ENCODE measurements at places on chromosomes 7 and 10.
A peak's percentile ranks its signal among the peaks of the same experiment; 100 is the strongest.

- H3K4me3 ChIP-seq, result no peak overlapping the region
- no peaks in the 10 kb centered on the region for H3K27me3 ChIP-seq
- peaks cover 22% of the 10 kb centered on the region for H3K4me1 ChIP-seq
- no peaks in the 10 kb centered on the region for H3K36me3 ChIP-seq
- no peak for DNase-seq
- H3K27ac ChIP-seq, result no peak overlapping the region
These were observed 31.4 kb downstream of the RPA3 start for GRCh38 chr7:7686811-7687508.

GRCh38 chr10:48556713-48557112 lies 48.2 kb downstream of the ARHGAP22 start:
- H3K4me1 ChIP-seq, result no peaks in the 10 kb centered on the region
- H3K36me3 ChIP-seq, result no peaks in the 10 kb centered on the region
- H3K27me3 ChIP-seq, result no peaks in the 10 kb centered on the region
- no peak overlapping the region for H3K27ac ChIP-seq
- no peak overlapping the region for H3K4me3 ChIP-seq

GRCh38 chr7:156232931-156233705 lies 407.5 kb upstream of the RNF32 start:
- H3K36me3 ChIP-seq, result no peaks in the 10 kb centered on the region
- H3K27ac ChIP-seq, result no peak overlapping the region
- H3K4me3 ChIP-seq, result no peak overlapping the region
- H3K4me1 ChIP-seq, result no peaks in the 10 kb centered on the region
- no peak for DNase-seq
- no peaks in the 10 kb centered on the region for H3K27me3 ChIP-seq

DNA sequence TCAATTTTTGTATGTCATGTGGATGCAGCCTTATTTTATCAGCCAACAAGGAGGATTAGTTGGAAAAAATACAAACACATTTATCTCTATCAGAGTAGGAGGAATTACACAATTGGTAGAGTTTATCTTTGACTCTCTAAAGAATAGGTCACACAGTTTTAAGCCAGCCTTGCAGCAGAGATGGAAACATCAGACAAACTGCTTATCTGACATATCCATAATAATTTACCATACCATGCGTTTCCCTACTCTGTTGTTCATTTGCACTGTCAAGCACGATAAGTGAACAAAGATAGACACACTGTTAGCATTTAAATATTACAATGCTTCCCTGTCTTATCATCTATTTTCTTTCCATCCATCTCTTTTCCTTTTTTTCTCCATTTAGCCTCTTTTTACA lies 283.7 kb upstream of the SMIM30 start:
- H3K4me1 ChIP-seq, result no peaks in the 10 kb centered on the region
- no peak overlapping the region for H3K4me3 ChIP-seq
- no peak for DNase-seq
- H3K27ac ChIP-seq, result no peak overlapping the region

- H3K27ac ChIP-seq, result peak overlapping the region; percentile 10
- H3K36me3 ChIP-seq, result no peaks in the 10 kb centered on the region
- H3K27me3 ChIP-seq, result no peaks in the 10 kb centered on the region
- no peak for DNase-seq
- no peak overlapping the region for H3K4me3 ChIP-seq
These were observed 380.3 kb upstream of the LRGUK start for GRCh38 chr7:133746847-133747246.

- peaks cover 59% of the 10 kb centered on the region for H3K4me1 ChIP-seq
- no peak overlapping the region for H3K4me3 ChIP-seq
- H3K27me3 ChIP-seq, result no peaks in the 10 kb centered on the region
- no peak overlapping the region for H3K27ac ChIP-seq
- no peaks in the 10 kb centered on the region for H3K36me3 ChIP-seq
These were observed 158.3 kb upstream of the PRSS1 start for GRCh38 chr7:142590830-142591457.

GRCh38 chr7:27619492-27619891 lies 43.2 kb downstream of the HIBADH start:
- H3K4me1 ChIP-seq, result no peaks in the 10 kb centered on the region
- H3K27ac ChIP-seq, result no peak overlapping the region
- no peaks in the 10 kb centered on the region for H3K27me3 ChIP-seq
- H3K36me3 ChIP-seq, result no peaks in the 10 kb centered on the region

- H3K4me1 ChIP-seq, result no peaks in the 10 kb centered on the region
- H3K27ac ChIP-seq, result no peak overlapping the region
- no peak overlapping the region for H3K4me3 ChIP-seq
- H3K36me3 ChIP-seq, result no peaks in the 10 kb centered on the region
These were observed 184.7 kb upstream of the PRPS1L1 start for GRCh38 chr7:18212308-18212707.

DNA sequence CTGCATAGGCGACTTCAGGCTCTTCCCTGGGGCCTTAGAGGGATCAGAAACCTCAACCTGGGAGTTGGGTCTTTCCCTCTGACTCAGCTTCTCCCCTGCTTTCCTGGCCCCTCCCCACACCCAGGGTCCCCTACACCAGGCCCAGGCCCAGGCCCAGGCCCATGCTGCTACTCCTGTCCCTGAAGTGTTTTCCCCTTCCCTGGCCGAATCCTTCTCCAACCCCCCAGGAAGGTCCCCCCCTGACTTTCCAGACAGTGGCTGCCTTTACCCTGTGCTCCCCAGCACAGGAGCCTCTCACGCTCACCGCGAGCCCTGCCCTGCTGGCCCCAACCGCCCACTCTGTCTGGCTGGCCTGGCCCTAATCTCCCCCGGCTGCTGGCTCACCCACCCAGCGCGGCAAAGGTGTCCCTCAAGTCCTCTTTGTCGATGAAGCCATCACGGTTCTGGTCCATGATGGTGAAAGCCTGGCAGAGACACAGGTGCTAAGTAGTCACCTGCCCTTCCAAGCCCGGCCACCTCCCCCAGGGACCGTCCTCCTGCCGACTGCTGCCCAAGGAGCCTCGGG lies 6.4 kb downstream of the MYL10 start:
- H3K36me3 ChIP-seq, result no peaks in the 10 kb centered on the region
- no peak overlapping the region for H3K4me3 ChIP-seq
- no peaks in the 10 kb centered on the region for H3K27me3 ChIP-seq
- no peak overlapping the region for H3K27ac ChIP-seq
- H3K4me1 ChIP-seq, result no peaks in the 10 kb centered on the region
- no peak for DNase-seq

GRCh38 chr10:89283936-89284475 lies 17.8 kb upstream of the IFIT2 start:
- H3K36me3 ChIP-seq, result no peaks in the 10 kb centered on the region
- peak; percentile 58 for DNase-seq
- no peaks in the 10 kb centered on the region for H3K27me3 ChIP-seq
- no peak overlapping the region for H3K4me3 ChIP-seq
- H3K27ac ChIP-seq, result peak overlapping the region; percentile 74
- peaks cover 17% of the 10 kb centered on the region for H3K4me1 ChIP-seq

GRCh38 chr10:43576580-43576979 lies 2.2 kb upstream of the ZNF239 start:
- no peaks in the 10 kb centered on the region for H3K36me3 ChIP-seq
- H3K27me3 ChIP-seq, result no peaks in the 10 kb centered on the region
- H3K27ac ChIP-seq, result no peak overlapping the region
- H3K4me1 ChIP-seq, result peaks cover 16% of the 10 kb centered on the region

- no peaks in the 10 kb centered on the region for H3K36me3 ChIP-seq
- no peak for DNase-seq
- no peak overlapping the region for H3K4me3 ChIP-seq
- no peaks in the 10 kb centered on the region for H3K4me1 ChIP-seq
These were observed 724.6 kb upstream of the CELF2 start for GRCh38 chr10:10293041-10293440.

- no peak overlapping the region for H3K4me3 ChIP-seq
- H3K27ac ChIP-seq, result no peak overlapping the region
- no peaks in the 10 kb centered on the region for H3K4me1 ChIP-seq
- DNase-seq, result no peak
These were observed 196.8 kb upstream of the POT1 start for GRCh38 chr7:125126376-125126775.

DNA sequence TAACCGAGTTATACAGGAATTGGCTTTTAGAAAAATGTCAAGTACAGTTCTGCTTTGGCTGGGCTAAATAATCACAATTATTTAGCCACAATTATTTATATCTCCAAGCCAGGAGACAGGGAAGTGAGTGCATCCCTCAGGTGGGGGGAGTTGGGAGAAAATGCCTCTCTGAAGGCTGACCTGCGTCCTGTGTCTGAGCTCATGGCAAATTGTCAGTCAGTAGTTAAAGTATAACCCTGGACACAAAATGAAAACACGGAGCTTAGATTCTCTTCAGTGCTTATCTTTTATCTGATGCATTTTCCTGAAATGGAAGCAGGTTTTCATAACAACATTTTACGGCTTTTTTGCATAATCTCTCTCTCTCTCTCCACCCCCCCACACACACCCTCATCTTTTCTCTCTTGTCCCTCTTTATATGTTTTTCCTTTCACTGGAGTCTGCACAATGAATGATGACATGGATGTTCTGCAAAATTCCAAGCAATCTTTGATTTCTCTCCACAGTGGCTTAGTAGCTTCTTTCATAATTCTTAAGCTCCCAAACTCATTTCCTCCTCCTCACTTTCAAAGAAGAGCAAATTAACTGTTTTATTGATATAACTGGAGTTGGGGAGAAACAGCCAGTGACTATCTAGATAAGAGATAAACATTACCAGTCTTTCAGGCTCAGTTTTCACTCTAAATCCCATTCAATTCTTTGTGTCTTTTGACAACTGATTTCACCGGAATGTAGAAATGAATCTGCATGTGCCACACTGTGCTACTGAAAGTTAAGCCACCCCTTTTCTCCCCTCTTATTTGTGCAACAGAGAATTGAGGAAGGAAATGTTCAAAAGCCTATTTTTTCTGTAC lies 521.4 kb upstream of the GHITM start:
- no peak for DNase-seq
- no peak overlapping the region for H3K4me3 ChIP-seq
- no peaks in the 10 kb centered on the region for H3K36me3 ChIP-seq
- no peak overlapping the region for H3K27ac ChIP-seq
- no peaks in the 10 kb centered on the region for H3K4me1 ChIP-seq
- H3K27me3 ChIP-seq, result no peaks in the 10 kb centered on the region

DNA sequence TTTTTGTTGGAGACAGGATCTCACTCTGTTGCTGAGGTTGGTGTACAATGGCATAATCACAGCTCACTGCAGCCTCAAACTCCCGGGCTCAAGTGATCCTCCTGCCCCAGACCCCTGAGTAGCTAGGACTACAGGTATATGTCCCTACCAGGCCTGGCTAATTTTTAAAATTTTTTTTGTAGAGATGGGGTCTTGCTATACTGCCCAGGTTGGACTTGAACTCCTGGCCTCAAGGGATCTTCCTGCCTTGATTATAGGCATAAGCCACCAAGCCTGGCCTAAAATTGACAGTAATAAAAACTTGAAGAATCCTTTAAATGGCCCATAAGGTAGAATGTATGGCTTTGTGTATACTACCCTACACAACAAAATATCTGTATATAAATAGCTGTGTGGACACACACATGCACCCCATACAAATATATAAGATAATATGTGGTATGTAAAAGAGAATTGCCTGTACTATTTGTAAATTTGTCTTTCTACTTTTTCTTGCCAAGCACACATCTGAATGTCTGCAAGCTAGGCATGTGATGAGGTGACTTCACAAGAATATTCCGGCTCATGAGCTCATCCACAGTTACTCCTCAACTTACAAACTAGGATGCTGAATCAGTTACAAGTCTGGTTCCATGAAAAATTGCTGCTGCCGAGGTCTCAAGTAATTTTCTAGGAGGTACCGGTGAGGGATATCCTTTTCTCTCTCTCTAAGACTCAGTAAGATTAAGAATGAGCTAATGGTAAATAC lies 26.6 kb downstream of the POLR3A start:
- H3K4me1 ChIP-seq, result no peaks in the 10 kb centered on the region
- H3K27me3 ChIP-seq, result no peaks in the 10 kb centered on the region

DNA sequence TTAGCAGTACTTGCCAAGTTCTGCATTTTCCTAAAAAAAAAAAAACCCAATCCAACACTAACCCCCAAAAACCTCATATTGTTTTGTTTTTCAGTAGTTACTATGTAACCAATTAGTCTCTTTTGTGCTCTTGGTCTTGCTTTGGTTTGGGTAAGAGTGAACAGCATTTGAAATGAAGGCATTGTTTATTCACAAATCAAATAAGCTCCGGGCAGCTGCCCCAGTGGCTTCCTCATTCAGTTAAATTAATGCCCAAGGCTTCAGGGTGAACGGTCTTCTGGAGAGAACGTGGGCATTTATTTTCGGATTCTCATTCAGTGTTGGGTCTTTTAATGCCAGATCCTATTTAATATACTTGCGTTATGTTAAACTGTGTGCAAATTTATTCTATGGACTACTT lies 108.7 kb downstream of the GFRA1 start:
- no peak for DNase-seq
- H3K27ac ChIP-seq, result no peak overlapping the region
- H3K36me3 ChIP-seq, result no peaks in the 10 kb centered on the region
- H3K27me3 ChIP-seq, result no peaks in the 10 kb centered on the region

GRCh38 chr7:134212576-134213546 lies 85.7 kb downstream of the LRGUK start:
- H3K4me3 ChIP-seq, result no peak overlapping the region
- no peaks in the 10 kb centered on the region for H3K4me1 ChIP-seq
- no peaks in the 10 kb centered on the region for H3K27me3 ChIP-seq
- no peaks in the 10 kb centered on the region for H3K36me3 ChIP-seq

- H3K27me3 ChIP-seq, result no peaks in the 10 kb centered on the region
- no peak overlapping the region for H3K27ac ChIP-seq
- H3K4me3 ChIP-seq, result no peak overlapping the region
These were observed 891.2 kb downstream of the PCDH15 start for GRCh38 chr10:53909791-53910190.

GRCh38 chr7:88233828-88234227 lies 14.0 kb upstream of the SRI start:
- no peak overlapping the region for H3K27ac ChIP-seq

DNA sequence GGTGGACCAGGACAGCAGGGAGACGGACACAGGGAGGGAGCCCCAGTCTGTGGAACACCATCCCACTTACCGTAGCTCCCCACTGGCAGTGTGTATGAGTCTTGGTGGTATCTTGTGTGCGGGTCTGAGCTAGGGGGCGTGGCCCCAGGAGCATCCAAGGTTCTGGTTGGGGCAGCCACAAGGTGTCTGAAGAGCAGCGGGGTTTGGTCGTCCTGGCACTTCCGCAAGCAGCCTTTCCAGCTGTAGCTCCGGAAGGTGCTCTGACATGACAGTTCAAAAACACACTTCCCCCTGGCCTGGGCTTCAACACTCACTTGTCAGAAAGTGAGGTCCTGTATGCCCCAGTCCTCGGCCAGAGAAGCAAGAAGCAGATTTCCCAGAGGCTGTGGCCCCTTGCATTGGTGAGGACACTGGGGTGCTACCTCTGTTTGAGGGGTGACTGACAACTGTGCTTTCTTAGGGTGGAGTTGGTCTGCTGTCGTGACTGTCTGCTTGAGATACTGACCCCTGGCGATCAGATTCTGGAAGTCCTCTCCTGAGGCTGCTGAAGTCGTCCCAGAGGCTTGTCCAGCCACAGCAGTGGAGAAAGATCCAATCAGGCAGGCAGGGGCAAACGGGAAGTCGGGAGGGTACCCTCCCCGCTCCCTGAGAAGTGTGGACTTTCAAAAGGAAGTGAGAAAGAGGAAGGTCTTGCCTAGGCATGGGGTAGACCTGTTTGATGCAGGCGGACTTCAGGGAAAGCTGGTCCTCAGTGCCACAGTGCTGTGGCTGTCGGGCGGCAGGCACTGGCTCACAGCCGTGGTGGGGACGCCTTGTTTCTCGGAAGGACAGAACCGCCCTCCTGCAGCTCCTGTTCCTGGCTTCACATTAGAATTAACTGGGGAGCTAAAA lies 51.4 kb upstream of the PFKFB3 start:
- H3K36me3 ChIP-seq, result no peaks in the 10 kb centered on the region
- no peak overlapping the region for H3K4me3 ChIP-seq
- H3K27me3 ChIP-seq, result no peaks in the 10 kb centered on the region

GRCh38 chr7:54560723-54561122 lies 18.5 kb downstream of the VSTM2A start:
- H3K4me1 ChIP-seq, result peaks cover 15% of the 10 kb centered on the region
- no peak for DNase-seq
- no peaks in the 10 kb centered on the region for H3K27me3 ChIP-seq
- no peak overlapping the region for H3K4me3 ChIP-seq

Measured in body of pancreas (tissue), 4 donors.